ENCODE measurements at places on chromosomes 2 and 18.
A peak's percentile ranks its signal among the peaks of the same experiment; 100 is the strongest.

DNA sequence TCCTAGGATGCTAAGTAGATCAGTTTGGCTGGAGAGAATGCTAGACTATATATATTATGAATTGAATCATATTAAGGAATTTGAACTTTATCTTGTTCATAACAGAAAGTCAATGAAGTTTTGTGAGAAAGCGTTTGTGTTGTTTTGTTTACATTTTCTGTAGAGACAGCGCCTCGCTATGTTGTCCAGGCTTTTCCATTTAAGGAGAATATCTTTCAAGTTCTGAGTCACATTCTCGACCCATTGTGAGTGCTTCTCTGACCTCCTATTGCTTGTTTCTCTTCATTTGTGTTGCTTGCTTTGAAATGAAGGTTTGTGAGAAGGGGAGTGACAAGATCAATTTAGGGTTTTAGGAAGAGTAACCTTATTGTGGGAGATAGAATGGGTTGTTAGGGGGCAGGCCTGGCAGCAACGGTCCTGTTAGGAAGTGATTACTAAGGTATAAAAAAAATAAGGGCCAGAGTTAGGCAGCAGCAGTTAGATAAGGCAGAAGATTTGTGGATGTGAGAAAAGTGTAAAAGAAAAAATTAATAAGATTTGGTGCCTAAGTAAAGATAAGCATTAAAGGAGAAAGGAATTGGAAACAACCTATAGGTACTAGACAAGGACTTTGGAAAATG, 47.6 kb upstream of the ACVR1 start:
- no peak for DNase-seq

DNA sequence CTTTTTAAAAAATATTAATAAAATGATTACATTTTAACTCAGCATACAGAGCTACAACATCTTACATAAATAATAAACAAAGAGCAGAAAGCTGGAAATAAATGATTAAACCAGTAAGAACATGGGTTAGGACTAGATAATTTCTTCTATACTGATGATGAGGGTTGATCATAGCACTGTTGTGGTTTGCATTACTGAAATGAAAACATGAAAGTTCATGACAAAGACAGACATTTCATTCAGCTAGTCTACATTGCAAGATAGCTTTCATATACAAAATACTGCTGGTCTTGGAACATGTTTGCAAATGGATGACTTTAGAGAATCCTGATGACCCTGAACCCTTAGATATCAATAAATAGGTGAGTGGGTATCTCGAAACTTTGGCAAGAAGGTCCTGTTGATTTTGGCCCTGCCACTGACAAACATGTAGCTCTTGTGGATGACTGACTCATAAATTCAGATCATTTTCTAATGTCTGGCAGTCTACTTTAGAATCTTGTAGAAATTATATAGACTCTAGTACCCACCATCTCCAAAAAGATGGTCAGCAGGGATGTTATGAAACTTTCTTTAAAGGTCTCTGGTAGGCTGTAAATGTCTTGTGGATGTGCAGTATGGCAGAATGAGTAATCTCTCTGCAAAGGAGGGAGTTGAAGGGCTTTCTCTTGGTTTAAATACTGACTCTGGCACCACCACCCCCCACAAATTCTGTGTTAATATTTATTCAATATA, 15.5 kb upstream of the CDC42EP3 start:
- no peak for DNase-seq

DNA sequence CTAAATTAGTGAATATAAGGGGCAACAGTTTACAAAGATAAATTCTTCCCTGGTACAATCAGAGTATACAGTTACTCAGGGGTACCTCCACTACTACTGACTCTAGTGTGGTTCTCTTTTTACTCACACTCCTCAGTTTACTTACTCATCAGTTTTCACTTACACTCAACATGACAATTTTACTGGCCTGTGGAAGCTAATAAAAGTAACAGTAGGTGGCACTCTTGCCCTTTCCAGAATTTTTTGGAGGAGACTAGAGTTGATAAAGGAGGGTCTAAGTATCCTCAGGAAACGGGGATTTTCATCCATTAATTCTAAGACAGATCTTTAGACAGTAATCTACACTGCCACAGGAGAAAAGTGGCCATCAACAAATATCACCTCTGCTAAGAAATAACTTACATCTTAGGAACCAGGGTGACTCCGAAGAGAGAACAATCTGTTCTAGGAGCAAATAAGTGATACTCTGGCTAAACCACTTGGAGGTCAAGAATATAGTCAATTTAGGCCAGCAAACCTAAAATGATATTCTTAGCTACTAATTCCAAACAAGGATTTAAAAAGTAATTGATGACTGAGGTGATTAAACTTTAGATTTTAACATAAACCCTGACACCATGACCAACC, 61.3 kb downstream of the ATL2 start:
- no peak for DNase-seq

GRCh38 chr2:203018181-203018580, 3.5 kb downstream of the NBEAL1 start:
- DNase-seq, result no peak

- DNase-seq, result peak; percentile 50
Observed at GRCh38 chr2:119290859-119291587, 67.4 kb downstream of the STEAP3 start.

DNA sequence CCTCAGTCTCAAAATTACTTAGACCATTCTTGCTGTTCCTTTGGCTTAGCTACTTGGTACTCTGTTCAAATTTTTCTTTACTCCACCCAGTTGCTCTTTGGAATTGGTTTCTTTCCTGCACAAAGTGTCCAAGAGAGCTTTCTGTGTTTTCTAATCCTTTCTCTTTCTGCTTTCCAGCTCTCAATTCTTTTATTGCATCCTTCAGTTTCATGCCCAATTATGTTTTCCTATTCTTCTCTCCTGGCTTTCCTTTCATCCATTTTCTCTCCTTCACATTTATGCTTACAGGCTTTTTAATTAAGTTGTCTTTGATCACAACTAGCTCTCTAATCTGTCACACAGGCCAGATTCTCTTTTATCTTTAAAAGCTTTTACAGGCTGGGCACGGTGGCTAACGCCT, 38.2 kb downstream of the UBR3 start:
- no peak for DNase-seq

DNA sequence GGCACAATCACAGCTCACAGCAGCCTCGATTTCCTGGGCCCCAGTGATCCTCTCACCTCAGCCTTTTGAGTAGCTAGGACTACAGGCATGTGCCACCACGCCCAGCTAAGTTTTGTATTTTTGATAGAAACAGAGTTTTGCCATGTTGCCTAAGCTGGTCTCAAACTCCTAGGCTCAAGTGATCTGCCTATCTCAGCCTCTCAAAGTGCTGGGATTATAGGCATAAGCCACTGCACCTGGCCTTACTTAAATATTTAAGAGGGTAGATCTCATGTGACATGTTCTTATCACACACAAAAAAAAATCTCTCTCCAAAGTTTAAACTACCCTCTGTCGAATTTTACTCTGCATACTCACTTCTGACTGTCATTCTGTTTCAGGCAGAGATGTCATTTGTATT, 75.4 kb upstream of the CHRNA1 start:
- DNase-seq, result no peak

DNA sequence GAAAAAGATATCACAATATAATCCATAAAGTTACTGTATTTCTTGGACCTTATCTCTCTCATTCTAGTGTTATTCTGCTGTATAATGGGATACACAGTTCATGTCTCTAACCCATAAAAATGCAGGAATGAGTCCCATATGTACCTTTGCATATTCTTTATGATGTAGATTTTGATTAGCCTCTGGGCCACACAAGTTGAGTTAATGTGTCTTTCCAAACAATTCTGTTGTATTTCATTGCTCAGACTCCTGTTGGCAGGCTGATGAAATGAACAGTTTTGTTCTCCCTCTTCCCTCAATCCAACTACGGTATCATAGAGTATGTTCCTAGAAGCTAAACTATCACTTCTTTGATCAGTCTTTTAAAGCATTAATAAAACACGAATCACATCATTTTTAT, 113.2 kb upstream of the SATB2 start:
- DNase-seq, result no peak

Measured in activated CD4-positive, alpha-beta T cell treated with anti-CD3 and anti-CD28 coated beads, Interleukin-2, amount 50 U/mL, for 24 hours (primary cell).